CD4-positive, alpha-beta T cell treated with Interleukin-6 for 4 hours (primary cell): ENCODE measurements at places on chromosomes 5 and 9.

- no peak for DNase-seq
Observed at GRCh38 chr5:66658516-66658915, 62.3 kb downstream of the MAST4 start.

DNA sequence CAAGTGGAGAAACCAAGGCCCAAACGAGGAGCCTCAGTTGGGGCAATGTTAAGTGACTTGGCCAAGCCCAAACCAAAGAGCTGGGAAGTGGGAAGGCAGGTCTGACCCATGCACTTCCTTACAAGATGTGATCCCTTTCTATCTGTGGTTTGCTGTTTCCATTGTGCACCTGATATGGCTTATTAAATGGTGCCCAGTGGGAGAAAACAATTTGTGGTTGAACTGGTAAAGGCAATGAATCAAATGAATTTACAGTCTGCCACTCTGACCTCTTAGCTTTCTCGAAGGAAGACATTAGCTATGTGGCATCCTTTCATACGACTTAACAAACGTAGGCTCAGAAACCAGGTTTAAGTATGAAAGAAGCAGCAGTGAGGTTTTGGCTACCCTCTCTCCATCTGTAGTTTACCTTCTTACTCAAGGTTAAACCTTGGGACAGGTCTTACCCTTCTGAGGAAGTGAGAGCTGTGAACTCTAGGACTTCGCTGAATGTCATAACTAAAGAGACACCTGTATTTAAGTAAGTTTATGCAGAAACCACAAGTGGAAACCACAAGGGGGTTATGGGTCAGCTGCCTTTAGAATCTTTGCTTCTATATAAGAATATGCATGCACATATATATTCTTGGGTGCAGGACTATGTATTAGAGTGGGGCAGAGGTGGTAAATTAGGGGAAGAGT is 100.5 kb upstream of the SPATA31D4 start:
- DNase-seq, result no peak

- DNase-seq, result no peak
Observed at GRCh38 chr5:57179262-57180200, 5.7 kb downstream of the GPBP1 start.

GRCh38 chr5:172777881-172778814 is 7.2 kb upstream of the DUSP1 start:
- no peak for DNase-seq
